ENCODE measurements at places on chromosomes 5 and 9.

DNA sequence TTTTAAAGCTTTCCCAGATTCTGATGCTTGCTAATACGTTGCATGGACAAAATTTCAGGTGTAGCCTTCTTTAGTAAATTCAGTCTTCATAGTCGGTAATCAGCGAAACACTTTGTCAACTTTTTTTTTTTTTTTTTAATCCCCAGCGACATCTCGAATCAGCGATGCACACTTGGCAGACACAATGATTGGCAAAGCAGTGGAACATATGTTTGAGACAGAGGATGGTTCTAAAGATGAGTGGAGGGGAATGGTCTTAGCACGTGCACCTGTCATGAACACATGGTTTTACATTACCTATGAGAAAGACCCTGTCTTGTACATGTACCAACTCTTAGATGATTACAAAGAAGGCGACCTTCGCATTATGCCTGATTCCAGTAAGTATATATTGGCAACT lies 66.8 kb upstream of the NXNL2 start:
- DNase-seq = no peak

- peak; percentile 89 for DNase-seq
Observed at GRCh38 chr9:98995059-98995671, 51.5 kb downstream of the COL15A1 start.

DNA sequence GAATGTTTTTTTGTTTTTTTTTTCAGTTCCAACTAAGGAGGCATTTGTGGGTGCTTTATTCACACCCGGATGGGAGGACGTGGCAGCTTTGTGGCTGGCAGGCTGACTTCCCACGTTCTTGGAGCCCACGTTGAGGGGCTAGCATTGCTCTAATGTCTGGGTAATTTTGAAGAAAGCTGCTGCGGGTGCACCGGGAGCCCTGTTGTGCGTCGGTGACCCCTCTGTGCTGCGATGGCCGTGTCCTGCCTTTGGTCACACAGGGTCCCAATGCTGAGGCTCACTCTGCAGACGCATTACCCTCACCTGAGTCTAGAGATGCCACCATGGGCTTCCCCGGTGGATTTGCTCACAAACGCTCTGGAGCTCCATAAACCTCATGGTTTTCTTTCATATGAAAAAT lies 34.2 kb downstream of the NDUFS6 start:
- DNase-seq = no peak

DNA sequence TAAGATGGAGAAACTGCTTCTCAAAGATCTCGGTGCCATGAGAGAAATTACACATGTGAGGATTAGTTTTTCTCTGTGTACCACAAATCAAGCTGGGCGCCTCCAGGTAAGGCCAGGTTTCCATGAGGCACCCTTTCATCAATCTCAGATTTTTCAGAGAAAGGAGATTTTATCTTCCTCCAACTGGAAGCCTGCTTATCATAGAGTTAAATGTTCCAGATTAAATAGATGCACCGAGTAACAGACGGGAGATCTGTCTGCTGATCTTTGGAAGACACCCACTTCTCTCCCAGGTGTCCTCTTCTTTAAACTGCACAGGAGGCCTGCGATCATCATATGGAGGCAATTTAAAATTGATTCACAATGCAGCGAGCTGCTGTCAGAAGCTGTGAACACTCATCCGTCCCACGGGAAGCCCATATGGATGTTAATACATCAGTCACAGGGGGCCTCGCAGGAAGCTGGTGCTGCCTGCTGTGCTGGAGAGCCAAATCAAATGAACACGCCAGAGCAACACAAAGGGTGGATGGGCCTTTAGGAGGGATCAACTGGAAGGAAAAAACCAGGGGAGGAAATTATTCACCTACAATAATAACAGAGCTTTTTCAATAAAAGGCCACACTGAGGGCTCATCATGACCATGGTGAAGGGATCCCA lies 93.3 kb downstream of the TLE1 start:
- DNase-seq = no peak

GRCh38 chr9:38094165-38094564 lies 25.1 kb upstream of the SHB start:
- DNase-seq = no peak

DNA sequence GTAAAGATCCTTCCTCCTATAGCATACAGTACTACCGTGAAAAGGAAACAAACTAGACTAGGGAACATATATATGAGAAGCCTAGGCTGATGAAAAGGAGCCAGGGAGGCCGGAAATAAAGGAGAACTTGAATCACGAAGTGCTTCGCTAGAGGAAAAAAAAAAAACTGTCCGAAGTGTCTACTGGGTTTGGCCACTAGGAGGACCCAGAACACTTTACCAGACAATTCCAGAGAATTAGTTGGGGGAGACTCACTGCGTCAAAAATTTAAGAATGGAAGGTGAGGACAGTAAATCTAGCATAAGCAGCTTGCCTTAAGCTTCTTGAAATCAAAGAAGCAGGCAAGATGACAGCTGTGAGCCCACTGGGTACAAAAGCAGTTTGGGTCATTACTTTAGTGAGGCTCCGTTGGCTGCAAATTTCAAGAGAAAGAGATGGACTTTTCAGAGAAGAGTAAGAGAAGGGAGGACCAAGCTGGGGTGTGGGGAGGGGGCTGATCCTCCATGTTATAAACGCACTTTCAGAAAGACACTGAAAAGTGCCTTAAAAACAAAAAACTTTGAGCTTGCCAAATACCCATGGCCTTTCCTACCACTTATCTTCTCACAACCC lies 47.4 kb downstream of the P4HA2 start:
- DNase-seq = no peak

GRCh38 chr5:151406322-151406947 lies 41.0 kb upstream of the SLC36A1 start:
- DNase-seq = no peak

- no peak for DNase-seq
Observed at GRCh38 chr9:119773823-119774222, 404.6 kb upstream of the BRINP1 start.

- DNase-seq = no peak
Observed at GRCh38 chr9:1042466-1042865, 7.7 kb upstream of the DMRT2 start.

DNA sequence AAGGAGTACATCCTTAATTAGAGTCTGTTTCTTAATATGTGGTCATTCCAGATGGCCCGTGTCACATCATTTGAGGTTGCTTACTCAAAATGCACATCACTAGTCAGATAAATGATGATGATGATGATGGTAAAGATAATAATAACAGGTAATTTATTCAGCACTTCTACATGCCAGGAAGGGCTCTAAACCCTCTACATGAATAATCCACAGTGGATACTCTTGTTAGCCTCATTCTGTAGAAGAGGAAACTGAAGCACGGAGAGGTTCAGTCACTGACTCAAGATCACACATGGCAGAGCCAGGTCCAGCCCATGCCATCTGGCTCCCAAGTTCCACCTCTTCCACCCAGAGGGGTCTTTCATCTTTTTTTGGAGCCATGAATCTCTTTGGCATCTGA lies 11.7 kb downstream of the SH3PXD2B start:
- DNase-seq = peak; percentile 24

DNA sequence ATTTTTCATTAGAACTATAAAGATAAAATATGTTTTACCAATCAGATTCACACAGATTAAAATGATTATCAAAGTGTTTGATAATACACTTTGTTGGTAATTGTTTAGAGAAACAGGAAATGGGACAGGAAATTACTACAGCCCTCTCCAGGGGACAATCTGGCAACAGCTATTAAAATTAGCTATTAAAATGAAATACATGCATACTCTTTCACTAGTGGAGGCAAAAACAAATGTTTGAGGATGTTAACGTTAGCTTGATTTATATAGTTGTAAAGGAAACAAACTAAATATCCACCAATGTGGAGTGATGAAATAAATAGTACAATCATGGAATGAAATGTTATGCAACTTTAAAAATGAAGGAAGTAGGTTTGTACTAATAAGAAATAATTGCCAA lies 53.7 kb downstream of the TARS1 start:
- no peak for DNase-seq

DNA sequence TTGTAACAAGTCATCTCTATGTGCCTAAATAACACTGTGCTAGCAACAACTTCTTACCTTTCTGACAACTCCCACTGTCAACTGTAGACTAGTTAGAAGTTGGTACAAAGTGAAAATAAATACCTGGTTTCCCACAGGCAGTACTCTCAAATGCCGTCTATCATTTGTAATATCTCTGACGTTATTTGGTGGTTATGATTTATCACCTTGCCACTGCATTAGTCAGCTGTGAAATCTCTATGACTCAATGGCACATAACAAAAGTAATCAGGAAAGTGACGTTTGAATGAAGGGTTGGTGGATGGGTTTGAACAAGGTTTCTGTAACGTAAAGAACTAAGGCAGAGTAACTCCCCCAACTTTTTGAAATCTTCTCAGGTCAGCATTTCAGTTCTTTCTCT lies 592.3 kb downstream of the MAT2B start:
- DNase-seq = no peak

DNA sequence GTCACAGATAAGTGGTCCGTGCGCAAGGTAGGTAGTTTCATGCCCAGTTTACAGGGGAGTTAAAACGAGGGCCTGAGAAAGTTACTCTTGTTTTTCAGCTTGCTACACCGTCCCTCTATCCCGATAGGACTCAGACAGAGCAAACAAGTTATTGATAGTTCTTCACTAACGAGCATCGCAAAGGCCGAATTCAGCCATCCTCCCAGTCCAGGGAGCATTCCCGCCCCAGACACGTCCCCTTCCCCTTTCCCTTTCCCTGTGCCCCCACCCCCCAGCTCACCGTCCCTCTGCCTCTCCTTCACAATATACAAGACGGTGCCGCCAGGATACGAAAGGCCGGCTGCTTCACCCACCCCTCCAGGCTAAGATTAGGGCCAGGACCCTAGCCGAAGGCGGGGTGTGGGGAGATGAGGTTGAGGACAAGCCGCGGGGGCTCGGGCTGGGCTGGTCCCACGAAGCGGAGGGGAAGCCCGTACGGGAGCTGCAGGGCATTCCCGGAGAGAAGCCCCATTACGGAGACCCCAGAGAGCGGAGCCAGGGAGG lies 599 bp downstream of the KIAA1191 start:
- no peak for DNase-seq

- no peak for DNase-seq
Observed at GRCh38 chr9:92974161-92974661, 26.9 kb downstream of the FGD3 start.

- no peak for DNase-seq
Observed at GRCh38 chr5:102969641-102970040, 150.3 kb downstream of the GIN1 start.

DNA sequence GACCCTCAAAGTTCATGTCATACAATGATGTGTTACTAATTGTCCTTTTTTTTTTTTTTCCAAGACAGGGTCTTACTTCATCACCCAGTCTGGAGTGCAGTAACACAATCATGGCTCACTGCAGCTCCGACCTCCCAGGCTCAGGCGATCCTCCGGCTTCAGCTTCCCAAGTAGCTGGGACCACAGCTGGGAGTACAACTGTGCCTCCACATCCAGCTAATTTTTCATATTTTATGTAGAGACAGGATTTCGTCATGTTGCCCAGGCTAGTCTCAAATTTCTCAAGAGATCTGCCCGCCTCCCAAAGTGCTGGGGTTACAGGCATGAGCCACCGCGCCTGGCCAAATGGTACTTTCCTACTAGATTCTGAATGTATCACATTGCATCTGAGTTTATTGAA lies 49.4 kb upstream of the EBF1 start:
- no peak for DNase-seq

DNA sequence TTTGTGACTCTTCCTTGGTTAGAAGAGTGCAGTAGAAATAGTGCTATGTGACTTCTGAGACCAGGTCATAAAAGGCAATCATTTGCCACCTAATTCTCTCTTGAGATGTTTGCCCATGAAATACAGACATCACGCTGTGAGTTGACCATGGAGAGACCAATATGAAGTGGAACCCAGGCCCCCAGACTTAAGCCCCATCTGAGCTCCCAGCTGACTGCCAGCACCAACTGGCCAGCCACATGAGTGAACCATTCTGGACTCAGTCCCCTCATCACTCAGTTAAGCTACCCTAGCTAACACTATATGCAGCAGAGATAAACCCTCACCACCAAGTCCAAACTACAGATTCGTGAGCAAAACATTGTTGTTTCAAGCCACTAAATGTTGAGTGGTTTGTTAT lies 60.7 kb upstream of the NIPBL start:
- no peak for DNase-seq

- no peak for DNase-seq
Observed at GRCh38 chr9:81305561-81306182, 383.7 kb downstream of the TLE1 start.

- DNase-seq = no peak
Observed at GRCh38 chr5:112576298-112576925, 157.3 kb upstream of the EPB41L4A start.

- no peak for DNase-seq
Observed at GRCh38 chr5:64800926-64801325, 32.2 kb downstream of the CWC27 start.

DNA sequence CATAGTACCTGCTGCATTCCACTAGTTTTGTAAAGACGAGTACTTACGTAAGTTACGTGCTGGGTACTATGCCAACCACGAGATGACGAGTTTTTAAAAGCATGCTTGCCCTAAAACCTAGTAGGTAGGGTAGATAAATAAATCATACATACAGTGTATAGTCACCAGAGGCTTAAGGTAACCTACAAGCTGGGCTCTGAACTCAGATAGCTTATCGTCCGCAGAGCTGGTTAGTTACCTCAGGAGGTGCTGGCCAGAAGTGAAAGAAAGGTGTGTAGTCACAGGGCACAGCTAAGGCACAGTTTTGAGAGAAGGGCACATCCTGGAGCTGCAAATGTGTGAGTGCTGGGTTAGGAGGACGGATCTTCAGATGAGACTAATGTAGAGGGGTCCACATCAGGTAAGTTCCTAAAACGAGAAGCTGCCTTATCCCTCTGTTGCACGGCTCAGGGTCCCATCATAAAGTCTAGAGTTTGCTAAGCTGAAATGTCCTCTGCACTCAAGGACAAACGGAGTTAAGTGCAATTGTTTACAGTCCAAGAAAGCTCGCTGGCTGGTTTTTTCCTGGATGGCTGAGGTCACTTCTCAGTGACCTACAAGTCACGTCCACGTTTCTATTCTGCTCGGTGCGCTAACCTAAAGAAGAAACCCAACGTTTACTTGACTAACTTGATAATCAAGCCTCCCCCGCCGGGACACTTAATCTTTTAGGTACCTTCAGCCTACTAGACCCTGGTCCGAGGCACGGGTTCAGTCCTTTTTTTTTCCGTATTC lies 1.1 kb upstream of the SNX24 start:
- no peak for DNase-seq

GRCh38 chr5:177362610-177363507 lies 5.1 kb downstream of the RGS14 start:
- DNase-seq = peak; percentile 88
